ENCODE measurements at places on chromosomes 11 and 22.

DNA sequence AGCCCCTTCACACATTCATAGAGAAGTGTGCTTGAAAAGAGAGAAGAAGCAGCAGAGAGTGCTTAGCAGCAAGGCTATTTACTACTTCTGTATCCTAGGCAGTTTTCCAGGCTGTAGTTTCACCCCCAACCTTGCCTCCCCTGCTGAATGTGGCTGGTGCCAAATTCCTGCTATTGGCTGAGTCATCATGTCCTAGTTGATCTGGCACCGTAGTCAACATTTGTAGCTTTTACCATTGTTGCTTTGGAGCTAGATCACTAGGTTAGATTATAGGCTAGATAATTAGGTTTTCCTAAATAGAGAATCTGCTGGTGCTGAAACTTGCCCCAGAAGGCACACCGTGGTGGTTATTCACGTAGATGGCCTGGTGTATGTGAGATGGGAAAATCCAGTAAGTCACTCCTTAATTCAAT lies 32.7 kb downstream of the ARHGAP42 start:
- no peak for DNase-seq

- DNase-seq, result no peak
These were observed 112.6 kb downstream of the KCNQ1 start for GRCh38 chr11:2557381-2557780.

GRCh38 chr11:12114193-12115033 lies 4.0 kb downstream of the MICAL2 start:
- DNase-seq, result no peak

GRCh38 chr11:56848141-56848809 lies 99.8 kb upstream of the OR9G4 start:
- no peak for DNase-seq

DNA sequence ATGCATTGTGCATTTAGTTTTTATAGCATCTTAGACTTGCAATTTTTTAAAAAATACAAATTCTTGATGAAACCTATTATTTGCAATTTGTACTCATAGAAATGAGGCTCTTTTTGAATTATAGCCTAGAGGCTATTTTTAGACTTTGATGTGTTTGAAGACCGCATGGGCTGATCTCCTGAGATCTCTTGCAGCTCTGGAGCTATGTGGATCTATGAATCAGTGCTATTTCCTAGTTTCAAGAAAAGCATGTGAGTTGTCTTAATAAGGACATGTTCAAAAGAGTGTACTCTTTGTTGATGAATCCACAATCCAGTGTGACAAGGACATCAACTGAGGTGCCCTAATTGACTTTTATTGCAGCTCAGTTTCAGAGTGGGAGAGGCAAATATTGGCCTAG lies 620.5 kb downstream of the ETS1 start:
- DNase-seq, result no peak
